ENCODE measurements at places on chromosomes 12 and 14.

GRCh38 chr14:100015251-100015655, 50.0 kb upstream of the EVL start:
- no peak for DNase-seq

- DNase-seq, result no peak
Measured at GRCh38 chr14:96851694-96852381, 54.7 kb downstream of the VRK1 start.

GRCh38 chr12:97938031-97938430, 475.4 kb downstream of the RMST start:
- no peak for DNase-seq

DNA sequence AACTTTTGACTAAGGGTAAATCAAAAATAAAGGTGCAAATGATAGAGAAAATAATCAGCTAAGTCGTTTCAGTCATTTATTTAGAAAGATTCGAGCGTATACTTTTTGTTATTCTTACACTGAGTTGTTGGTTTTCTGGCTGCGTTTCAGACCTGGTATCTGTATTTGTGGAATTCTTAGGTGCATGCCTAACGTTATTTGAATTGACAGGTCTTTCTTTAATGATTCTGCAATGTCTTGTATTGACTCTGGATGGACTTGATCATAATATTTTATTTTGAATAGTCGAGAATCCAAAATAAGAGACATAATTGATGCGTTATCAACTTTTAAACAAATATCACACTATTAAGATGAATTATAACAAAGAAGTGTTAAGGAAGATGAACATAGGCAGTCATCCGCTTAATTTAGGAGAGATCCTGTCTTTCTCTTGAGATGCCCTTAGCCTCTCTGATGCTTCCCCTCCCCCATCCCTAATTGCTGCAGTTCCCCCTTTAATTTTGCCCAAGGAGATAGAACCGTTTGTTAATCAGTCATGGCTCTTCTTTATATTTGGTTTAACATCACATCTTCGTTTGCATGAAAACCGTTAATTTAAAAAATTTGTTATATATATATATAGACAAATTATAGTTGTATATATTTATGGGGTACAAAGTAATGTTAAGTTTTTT, 1.8 kb downstream of the ALX1 start:
- DNase-seq, result no peak

DNA sequence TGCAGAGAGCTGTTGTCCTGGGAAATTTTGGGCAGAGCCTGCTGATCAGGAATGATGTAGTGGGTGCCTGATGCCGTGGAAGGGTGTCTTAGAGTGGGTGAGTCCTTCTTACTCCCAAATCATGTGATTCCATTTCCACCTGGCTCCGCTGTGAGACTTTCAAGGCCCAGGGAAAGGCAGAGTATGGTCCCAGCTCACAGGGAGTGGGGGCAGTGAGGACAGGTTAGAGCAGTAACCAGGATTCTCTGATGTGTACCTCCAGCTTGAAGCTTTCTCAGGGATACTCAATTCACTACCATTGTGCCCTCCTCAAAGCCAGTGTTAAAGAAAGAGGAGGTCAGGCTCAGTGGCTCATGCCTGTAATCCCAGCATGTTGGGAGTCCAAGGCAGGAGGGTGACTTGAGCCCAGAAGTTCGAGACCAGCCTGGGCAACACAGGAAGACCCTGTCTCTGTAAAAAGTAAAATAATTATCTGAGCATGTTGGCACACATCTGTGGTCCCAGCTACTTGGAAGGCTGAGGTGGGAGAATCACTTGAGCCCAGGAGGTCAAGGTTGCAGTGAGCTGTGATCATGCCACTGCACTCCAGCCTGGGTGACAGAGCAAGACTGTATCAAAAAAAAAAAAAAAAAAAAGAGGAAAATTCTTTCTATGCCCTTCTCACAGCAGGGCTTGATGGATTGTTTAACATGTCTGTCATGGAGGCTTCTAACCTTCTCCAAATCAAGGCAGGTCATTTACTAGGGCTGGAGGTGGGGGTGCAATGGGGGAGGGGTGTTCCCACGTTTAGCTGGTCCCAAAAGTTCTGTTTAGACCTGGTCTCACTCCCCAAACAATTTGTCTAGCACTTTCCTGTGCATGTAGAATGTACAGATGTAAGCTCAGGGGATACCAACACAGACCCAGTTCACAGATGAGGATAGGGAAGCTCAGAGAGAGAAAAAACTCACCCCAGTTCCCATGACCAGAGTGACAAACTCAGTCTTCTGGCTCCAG, 12.5 kb upstream of the IQSEC3 start:
- DNase-seq, result no peak

GRCh38 chr12:45839917-45840316, 110.4 kb downstream of the ARID2 start:
- DNase-seq, result no peak

GRCh38 chr12:33000016-33000415, 103.4 kb upstream of the PKP2 start:
- no peak for DNase-seq

DNA sequence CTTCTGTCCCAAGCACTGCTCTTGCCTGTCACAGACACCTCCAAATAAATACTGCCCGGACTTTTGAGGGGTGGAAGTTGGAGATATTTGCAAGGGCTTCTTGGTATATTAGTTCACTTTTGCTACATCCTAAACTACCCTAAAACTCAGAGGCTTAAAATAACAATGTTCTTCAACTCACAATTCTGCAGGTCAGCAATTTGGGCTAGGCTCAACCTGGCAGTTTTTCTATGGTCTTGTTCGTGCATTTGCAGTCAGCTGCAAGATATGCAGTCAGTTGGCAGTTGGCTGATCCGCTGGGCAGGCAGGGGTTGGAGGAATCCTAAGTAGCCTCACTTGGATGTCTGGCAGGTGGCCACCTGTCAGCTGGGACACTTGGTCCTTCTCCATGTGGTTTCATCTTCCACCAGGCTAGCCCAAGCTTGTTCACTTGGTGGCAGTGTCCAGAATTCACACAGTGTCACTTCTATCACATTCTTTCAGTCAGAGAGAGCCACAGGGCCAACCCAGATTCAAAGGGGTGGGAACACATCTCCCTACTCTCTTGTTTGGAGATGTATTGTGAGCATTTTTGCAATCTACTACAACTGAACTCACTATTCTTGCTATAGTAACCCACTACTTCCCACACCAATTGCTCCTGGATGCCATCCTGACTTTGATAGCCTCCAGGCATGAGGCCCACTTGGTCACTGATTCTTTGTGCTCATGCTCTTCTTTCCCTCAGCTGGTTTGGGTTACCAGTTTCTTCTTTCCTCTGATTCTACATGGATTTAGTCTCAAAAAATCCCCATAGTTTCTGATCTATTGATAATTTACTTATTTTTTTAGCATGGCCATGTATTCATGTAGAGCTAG, 27.8 kb upstream of the CAPRIN2 start:
- DNase-seq, result no peak

DNA sequence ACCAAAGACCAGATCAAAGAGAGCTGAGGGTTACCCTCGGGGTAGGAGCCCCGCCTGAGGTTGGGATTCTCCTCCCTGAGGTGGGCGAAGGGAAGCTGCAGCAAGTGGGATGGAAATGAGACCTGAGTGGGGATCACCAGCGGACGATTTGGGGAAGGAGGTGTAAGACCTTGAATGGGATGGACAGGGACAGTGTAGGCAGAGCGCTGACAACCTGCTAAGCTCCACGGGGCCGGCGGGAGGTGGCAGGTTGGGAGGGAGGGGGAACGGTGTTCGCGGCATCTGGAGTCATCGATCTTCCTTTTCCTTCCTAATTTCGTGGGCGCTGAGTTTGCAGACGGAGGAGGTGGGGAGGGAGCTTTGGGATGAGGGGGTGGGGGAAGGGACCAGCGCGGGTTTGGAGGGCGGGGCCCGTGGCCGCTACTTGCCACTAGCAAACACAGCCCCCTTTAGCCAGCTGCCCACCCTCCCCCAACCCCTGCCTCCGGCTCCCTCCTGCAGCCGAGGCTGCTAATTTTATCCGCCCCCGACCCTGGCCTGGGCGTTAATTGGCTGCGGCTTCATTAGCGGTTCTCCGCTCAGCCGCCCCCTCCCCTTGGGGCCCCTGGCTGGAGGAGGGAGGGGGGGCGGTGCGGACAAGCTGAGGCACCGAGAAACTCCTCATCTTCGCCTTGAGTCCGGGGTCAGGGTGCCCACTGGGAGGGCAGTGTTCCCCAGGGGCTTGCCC, 2.8 kb upstream of the SHMT2 start:
- no peak for DNase-seq

- no peak for DNase-seq
Measured at GRCh38 chr12:116818341-116818856, 62.8 kb downstream of the HRK start.
